ENCODE measurements at places on chromosomes 3 and 15. TPM values are rescaled to one million over a fixed set of nuclear protein-coding genes. Genes with fewer than 3 reads are reported as not detected.

GRCh38 chr15:68211656-68212320 lies 6.7 kb upstream of the CALML4 start:
- peak; percentile 81 for DNase-seq

- DNase-seq, result no peak
Observed at GRCh38 chr3:8298021-8298954, 203.3 kb upstream of the LMCD1 start.

DNA sequence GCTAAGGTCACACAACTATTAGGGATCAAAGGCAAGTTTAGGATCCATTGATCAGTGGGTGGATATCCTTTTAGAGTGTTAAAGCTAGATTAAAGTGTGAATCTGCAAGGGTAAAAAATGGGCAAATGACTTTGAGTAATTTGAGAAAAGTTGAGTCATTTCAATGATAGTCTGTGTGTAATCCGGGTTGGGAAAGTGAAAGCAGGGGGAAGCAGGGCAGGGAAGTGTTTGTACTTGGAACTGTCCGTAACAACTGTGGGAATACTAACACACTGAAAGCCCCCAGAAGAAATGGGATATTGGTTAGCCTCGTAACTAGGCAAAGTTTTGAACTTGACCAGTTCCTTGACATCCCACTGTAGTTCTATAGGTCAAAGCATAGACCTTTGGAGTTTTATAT lies 187.2 kb upstream of the SLITRK3 start:
- no peak for DNase-seq

DNA sequence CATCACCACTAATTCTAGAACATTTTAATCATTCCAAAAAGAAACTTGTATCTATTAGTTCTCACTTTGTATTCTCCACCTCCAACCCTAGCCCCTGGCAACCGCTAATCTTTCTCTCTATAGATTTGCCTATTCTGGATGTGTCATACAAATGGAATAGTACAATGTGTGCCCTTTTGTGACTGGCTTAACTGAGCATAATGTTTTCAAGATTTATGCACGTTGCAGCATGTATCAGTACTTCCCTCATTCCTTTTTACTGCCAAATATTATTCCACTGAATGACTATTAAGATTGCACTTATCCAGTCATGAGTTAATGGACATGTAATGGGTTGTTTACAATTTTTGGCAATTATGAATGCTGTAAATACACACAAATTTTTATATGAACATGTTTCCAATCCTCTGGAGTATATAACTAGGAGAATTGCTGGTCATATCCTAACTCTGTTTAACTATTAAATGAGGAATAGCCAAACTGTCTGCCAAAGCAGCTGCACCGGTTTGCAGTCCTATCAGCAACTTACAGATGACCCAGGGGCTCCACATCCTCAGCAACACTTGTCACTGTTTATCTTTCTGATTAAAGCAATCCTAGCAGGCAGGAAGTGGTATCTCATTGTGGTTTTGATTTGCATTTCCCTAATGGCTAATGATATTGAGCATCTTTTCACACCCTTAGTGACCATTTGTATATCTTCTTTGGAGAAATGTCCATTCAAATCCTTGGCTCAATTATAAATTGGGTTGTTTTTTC lies 42.9 kb downstream of the DCUN1D1 start:
- no peak for DNase-seq

DNA sequence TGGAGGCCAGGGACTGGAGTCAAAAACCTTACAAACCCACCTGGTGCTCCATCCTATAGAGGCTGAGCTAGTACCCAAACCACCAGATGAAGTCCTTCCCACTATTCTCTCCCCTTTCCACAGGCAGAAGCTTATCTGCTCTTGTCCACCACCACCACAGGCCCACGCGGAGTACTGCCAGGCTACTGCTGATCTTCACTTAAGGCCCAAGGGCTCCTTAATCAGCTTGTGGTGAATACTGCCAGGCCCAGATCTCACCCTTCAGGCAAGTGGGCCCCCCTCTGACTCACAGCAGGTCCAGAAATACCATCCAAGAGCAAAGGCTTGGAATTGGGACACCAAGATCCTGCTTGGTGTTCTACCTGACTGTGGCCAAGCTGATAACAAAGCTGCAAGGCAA lies 598.1 kb upstream of the CBLB start:
- no peak for DNase-seq

DNA sequence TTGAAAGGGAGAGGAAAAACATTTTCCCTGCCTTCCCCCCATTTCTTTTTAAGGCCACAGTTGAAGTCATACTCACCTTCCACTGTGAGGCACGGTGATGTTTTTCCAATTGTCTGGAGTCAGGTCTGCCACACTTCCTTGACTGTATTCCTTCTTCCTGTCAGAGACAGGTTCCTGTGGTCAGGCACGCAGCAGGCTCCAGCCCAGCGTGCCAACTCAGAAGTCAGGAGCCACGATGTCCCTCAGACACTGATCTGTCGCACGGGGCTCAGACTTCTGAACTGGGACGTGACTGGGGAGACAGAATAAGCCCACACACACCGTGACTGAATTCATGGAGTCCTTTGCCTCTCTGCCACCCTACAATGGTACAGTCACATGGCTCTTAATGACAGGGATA lies 41.2 kb upstream of the ADAMTS9 start:
- DNase-seq, result no peak

The NR2F2 gene
- 213 TPM for total RNA-seq

The FGD5 gene
- total RNA-seq, result 35.4 TPM

DNA sequence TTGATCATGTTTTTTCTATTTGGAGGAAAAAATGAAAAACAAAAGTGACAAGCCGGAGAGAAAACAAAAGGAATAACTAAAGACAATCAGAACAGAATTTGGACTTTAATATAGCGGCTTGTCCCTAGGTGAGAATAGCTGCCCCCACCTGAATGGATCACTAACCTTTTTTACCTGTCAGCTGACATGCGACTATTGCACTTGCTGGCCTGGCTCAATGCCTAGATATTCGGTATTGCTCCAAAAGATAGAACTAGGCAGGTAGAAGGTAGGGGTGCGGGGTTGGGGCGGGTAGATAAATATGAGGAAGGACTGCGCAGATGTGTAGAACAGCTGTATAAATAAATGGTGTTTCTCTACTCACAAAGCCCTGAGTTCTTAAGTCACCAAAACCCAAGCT lies 650 bp upstream of the MORC1 start:
- DNase-seq, result no peak

The CRYGS gene
- total RNA-seq, result 2.8 TPM

DNA sequence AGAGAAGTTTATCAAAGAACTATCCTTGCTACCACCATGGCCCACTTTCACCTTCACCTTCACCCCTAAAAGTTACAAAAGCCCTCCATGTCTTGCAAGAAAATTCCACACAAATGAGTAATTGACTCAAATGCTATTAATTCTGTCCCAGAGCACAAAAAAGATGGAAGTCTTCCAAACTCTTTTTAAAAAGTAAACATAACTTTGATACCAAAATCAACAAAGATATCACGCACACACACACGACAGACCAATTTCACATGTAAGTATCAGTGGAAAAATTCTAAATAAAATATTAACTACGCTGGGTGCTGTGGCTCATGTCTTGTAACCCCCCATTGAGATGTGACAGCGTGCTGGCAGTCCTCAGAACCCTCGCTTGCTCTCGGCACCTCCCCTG lies 1.1 kb upstream of the MCCC1 start:
- DNase-seq, result no peak
